ENCODE measurements at places on chromosomes 7 and 10.

GRCh38 chr7:148746135-148746534 lies 47.4 kb downstream of the CUL1 start:
- DNase-seq, result no peak

- DNase-seq, result no peak
These were observed 207.3 kb downstream of the ZNF33B start for GRCh38 chr10:42431095-42431494.

- no peak for DNase-seq
These were observed 25.7 kb upstream of the ADD3 start for GRCh38 chr10:109982123-109982522.

- no peak for DNase-seq
These were observed 162.2 kb upstream of the WDR11 start for GRCh38 chr10:120688928-120689327.

DNA sequence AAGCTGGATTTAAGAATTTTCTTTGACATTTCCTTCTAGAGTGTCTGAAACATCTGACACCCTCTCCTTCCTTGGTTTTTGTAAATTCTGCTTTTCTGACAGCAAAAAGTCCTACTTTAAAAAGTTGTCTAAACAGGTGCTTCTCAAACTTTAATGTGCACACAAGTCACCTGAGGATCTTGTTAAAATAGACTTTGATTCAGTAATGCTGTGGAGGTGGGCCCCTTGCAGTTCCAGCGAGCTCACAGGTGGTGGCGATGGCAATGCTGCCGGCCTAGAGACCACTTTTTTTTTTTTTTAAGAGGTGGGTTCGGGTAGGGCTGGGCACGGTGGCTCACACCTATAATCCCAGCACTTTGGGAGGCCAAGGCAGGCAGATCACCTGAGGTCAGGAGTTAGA lies 77.1 kb downstream of the ABCC2 start:
- DNase-seq, result no peak

GRCh38 chr10:5196702-5197113 lies at the start of gene AKR1C4:
TSS of gene AKR1C4 (plus strand) at chr10:5196837. CDS start at chr10:5196868, 31 bp downstream.
- DNase-seq, result no peak

Measured in cardiac septum (tissue), 1 donor.